ENCODE measurements at places on chromosomes 6 and 20.

GRCh38 chr6:23140871-23141270, 571.5 kb downstream of the HDGFL1 start:
- no peak for DNase-seq

DNA sequence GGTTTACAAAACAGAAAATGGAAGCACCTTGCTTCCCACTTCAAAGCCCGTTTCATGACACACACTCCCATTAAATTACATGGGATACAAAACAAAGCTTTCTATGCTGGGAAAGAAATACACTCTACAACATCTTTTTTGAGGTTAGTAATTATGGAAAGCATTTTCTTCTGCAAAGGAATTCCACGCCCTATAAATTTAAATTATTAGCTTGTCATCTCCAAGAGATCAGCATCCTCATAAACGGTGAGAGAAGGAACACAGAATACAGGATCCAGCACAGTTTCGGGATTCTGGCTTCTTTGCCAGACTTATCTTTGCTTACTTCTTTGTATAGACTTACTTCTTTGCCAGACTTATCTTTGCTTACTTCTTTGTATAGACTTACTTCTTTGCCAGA, 1.3 kb upstream of the SMPDL3A start:
- DNase-seq = no peak

DNA sequence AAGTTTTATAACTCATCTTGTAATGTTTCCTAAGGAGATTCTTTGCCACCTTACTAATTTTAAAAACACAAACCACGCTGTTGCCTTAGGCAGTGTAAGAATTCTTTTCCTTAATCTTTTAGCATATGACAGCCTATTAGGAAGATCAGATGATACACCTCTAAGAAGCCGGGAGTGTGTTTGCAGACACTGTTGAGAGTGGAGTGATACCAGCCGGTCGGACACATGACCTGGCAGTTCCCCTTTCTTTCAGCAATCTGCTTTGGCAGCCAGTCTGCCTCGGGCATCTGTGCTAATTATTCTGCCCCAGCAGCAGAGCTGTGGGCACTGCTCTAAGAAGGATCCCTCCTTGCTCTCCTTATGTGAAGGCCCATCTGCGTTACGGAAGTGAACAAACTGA, 50.9 kb downstream of the PLCB4 start:
- no peak for DNase-seq

GRCh38 chr6:34305982-34306708, 57.3 kb upstream of the SMIM29 start:
- DNase-seq = no peak

DNA sequence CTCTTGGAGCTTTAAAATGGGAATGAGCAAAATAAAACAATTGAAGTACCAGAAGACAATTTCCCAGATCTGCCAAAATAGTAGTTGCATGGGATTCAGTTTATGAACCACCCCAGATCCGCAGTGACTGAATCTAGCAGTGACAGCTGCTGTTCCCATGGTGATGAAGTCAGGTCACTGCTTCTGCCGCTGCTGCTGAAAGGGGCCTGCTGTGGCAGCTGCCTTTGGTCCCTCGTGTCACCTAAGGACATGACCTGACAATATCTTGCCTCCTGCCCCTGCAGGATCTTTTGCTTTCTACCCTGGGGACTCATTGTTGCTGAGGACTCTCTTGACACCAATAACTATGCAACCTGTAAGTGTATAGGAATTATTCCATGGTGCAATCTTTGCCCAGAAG, 34.3 kb upstream of the OGFRL1 start:
- no peak for DNase-seq

DNA sequence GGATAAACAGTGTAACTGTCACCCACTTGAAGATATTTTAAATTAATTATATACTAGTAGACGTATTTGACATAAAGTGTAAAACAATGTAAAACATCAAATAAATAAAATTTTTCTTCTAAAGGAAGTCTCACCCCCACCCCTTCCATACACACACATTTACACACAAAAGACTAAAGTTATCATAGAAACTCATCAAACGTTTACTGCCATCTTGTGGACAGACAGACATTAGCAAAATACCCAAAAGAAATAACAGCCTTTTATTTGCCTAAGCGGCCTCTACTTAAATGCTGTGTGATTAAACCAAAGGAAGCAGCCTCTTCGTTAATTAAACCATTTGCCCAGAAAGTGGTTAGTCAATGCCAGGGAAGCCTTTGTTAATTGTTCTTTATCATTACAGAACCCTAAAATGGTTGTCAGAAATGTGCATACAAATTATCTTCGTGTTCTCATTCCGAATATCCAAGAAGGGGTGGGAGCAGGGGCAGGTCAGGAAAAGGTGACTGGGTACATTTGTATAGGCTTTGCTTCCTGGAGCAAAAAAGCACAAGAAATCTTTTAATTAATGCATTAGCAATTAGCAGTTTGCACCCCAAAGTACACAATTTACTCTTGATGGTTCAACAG, 176.2 kb upstream of the SASH1 start:
- no peak for DNase-seq

GRCh38 chr6:130557481-130558112, 191.8 kb downstream of the TMEM200A start:
- DNase-seq = no peak

DNA sequence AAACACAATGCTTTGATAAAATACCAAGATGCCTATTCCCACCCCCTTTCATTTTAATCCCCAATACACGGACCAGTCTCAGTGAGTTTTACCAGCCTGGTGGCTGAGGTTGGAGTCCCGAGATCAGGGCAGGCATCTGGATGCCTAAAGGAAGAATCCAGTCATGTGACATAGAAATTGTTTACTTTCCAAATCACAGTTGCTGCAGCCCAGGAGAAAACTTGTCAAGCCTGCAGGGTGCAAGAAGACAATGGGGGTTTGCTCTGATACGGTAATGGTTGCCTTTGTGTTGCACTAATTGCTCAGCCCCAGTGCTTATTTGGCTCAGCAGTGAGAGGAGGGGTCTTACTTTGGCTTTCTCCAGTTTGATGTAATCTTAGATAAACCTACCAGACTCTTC, 308.5 kb upstream of the POU3F2 start:
- DNase-seq = no peak
